ENCODE measurements at places on chromosomes 16 and 17. TPM values are rescaled to one million over a fixed set of nuclear protein-coding genes. Genes with fewer than 3 reads are reported as not detected.
A peak's percentile ranks its signal among the peaks of the same experiment; 100 is the strongest.

DNA sequence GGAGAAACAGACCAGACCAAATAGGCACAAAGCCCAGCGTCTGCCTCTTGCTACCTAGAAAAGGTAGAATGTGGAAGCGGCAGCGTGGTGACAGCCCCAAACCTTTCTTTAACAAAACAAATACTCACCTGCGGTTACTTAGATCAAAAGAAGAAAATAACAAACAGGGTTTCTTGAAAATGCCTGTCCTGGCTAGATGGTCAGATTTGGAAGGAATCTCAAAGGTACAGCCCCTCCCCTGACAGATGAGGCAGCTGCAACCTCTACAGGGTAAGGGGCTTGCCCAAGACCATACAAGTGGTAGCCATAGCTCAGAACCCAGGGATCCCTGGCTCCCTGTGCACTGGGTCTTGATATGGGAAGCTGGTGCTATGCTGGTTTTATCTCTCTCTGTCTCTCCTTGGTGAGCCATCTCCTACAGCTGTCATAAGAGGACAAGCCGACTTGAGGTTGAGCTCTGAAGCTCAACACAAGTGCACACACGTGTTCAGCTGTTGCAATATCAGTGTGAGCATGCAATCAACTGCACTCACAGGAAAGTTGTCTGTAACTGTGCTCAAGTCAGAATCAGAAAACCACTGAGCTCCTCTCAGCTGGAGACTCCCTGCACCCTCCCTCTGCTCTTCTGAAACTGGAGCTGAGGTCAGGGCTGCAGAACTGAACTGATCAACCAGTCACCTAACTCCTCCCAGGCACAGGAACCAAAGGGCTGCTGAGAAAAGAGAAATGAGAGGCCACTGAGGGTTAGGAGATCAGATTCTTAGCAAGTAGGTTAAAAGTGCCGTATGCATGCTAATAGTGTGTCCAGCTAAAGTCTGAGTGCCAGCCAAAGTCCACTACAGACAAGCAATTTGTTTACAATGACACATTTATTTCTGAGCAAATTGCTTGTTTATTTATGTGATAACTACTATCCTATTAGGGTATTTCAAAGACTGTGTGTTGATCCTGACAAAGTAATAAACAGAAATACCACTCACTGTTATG lies 6.1 kb upstream of the RNF157 start:
- no peak for DNase-seq

GRCh38 chr16:15517743-15518377 lies 83.5 kb downstream of the BMERB1 start:
- no peak for DNase-seq

Gene TELO2
- total RNA-seq: 19.4 TPM

GRCh38 chr17:67773246-67773645 lies 52.1 kb upstream of the BPTF start:
- DNase-seq: no peak

Gene NUDT7
- total RNA-seq: 9.9 TPM

Gene KRT25
- 608 TPM for total RNA-seq

GRCh38 chr17:18136357-18136756 lies 27.8 kb downstream of the MYO15A start:
- no peak for DNase-seq

Gene PPM1D
- total RNA-seq: 12.2 TPM

Gene CCL4L2
- 19.3 TPM for total RNA-seq

- DNase-seq: peak; percentile 53
These were observed 1.4 kb upstream of the CBX2 start for GRCh38 chr17:79776376-79777119.

Gene STUB1
- total RNA-seq: 49.1 TPM

DNA sequence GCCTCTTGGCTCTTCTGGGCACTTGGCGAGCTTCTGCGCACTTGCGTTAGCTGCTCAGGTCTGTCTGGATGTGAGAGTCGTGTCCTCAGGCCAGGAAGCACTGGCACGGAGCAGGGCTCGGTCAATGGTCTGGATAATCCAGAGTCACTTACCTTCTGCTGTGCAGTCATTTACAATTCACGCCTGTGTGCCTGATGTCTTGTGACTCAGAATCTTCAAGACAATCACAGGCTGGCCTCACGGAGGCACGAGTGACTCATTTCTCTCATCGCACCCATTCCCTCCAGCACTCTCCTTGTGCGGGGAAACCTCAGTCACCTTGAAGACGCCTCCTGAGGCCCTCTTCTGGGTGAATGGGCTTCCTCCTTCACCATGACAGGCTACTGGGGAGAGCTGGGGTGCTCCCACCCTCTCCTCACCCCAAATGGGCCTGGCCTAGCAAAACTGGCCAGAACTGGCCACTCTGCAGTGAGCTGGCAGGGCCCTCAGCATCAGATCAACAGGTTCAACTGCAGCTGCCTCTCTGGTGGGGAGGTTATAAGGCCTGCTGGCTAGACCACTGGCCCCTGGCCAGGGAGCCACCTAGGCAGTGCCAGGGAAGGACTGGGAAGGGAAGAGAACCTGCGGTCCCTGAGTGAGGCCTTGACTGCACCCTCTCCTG lies 1.9 kb upstream of the CAPN15 start:
- no peak for DNase-seq
